ENCODE measurements at places on chromosomes 2 and 18.

DNA sequence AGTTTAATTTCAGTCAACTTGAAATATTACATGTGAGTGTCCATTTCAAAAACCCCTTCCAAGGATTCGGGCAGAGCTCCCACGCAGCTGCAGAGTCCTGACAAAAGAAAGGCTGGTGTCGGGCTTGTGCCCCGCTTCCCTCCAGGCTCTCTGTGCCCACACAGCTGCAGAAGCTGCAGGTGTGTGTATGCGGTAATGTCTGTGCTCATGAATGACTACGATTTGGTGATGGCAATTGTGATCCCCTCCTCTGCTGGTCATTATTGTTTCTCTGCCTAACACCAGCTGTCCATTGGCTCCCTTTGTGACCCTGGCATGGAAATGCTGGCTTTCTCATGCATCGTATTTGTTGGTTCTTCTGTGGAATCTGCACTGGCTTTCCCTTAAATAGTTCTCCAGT, 224.8 kb downstream of the NUP35 start:
- no peaks in the 10 kb centered on the region for H3K4me1 ChIP-seq
- no peaks in the 10 kb centered on the region for H3K27me3 ChIP-seq
- DNase-seq: no peak
- H3K4me3 ChIP-seq: no peak overlapping the region
- H3K27ac ChIP-seq: no peak overlapping the region
- H3K36me3 ChIP-seq: no peaks in the 10 kb centered on the region

DNA sequence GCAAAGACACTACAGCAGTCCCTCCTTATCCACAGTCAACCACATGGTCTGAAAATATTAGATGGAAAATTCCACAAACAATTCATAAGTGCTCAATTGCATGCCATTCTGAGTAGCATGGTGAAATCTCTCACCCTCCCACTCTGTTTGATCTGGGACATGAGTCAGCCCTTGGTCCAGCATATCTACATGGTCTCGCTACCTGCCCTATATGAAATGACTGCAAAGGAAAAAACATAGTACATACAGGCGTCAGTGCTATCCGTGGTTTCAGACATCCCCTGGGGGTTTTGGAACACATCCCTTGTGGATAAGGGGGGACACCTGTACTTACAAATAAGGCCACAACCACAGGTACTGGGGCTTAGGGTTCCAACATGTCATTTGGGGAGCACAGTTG, 73.7 kb downstream of the CABLES1 start:
- no peaks in the 10 kb centered on the region for H3K36me3 ChIP-seq
- H3K27ac ChIP-seq: no peak overlapping the region
- H3K27me3 ChIP-seq: no peaks in the 10 kb centered on the region
- H3K4me1 ChIP-seq: peaks cover 8% of the 10 kb centered on the region

GRCh38 chr2:159035790-159036411, 67.5 kb downstream of the TANC1 start:
- no peaks in the 10 kb centered on the region for H3K36me3 ChIP-seq
- H3K4me1 ChIP-seq: peaks cover 18% of the 10 kb centered on the region
- H3K4me3 ChIP-seq: no peak overlapping the region
- no peak overlapping the region for H3K27ac ChIP-seq
- peak; percentile 85 for DNase-seq
- H3K27me3 ChIP-seq: no peaks in the 10 kb centered on the region

DNA sequence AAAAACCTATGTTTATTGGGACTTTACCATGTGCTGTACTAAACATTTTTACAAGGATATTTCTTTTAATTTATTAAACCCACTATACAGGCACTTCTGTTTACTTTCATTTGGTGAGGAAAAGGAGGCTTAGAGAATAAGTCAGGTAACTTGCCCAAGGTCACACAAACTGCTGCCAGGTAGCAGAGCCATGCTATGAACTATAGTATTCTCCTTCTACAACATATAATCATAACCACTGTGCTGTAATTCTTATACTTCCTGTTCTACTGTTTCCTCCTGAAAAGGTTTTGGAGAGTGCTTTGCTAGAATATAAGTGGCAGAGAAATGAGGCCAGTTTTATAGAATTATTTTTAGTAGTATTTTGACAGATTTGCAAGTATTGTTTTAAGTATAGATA, 29.5 kb downstream of the SLC39A10 start:
- H3K27ac ChIP-seq: no peak overlapping the region
- no peak overlapping the region for H3K4me3 ChIP-seq
- no peaks in the 10 kb centered on the region for H3K4me1 ChIP-seq
- DNase-seq: no peak

GRCh38 chr2:43576981-43577892, 18.6 kb downstream of the THADA start:
- no peaks in the 10 kb centered on the region for H3K27me3 ChIP-seq
- peak overlapping the region; percentile 29 for H3K27ac ChIP-seq
- no peak overlapping the region for H3K4me3 ChIP-seq
- H3K36me3 ChIP-seq: peaks cover 50% of the 10 kb centered on the region
- H3K4me1 ChIP-seq: no peaks in the 10 kb centered on the region

DNA sequence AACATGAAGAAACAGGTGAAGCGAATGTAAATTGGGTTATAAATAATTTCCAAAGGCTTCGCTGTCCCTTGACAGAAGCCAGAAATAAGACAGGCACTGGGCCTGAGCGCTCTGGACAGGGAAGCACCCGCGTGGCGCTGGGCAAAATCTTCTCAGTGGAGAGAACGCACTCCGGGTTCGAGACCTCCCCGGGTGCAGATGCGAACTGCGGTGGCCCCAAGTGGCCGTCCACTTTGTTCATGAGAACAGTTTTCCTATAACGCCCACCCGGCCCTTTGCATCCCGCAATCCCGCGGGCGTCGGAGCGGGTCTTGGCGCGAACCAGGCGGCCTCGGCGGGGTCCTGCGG, 651 bp upstream of the DPYSL5 start:
- peaks cover 7% of the 10 kb centered on the region for H3K4me1 ChIP-seq
- no peak overlapping the region for H3K27ac ChIP-seq
- H3K4me3 ChIP-seq: no peak overlapping the region

DNA sequence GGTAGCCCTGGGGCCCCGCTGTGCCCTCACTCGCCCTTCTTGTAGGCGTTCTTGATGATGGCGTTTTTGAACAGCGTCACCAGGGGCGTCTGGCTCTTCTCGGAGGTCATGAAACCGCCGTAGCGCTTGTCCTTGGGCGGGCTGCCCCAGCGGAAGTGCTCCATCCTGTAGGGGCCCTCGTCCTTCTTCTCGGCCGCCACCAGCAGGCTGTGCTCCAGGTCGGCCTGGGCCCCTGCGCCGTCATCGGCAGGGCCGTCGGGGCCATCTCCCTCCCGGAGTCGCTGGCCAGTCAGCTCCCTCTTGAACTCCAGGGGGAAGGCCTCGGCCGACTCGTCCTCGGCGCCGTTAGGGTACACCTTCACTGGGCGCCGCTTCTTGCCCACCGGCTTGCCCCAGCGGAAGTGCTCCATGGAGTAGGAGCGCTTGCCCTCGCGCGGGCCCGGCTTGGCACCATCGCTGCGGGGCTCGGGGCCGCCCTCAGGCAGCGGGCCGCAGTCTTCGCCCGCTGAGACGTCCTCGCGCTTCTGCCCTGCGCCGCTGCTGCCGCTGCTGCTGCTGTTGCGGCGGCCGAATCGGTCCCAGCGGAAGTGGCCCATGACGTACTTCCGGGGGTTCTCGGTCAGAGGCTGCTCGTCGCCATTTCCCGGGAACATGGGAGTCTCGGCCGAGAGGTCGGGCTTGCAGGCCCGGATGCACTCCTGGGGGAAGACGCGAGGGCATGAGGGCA, 7.2 kb downstream of the POMC start:
- DNase-seq: peak; percentile 10
- peak overlapping the region; percentile 39 for H3K4me3 ChIP-seq
- no peak overlapping the region for H3K27ac ChIP-seq
- H3K36me3 ChIP-seq: no peaks in the 10 kb centered on the region

DNA sequence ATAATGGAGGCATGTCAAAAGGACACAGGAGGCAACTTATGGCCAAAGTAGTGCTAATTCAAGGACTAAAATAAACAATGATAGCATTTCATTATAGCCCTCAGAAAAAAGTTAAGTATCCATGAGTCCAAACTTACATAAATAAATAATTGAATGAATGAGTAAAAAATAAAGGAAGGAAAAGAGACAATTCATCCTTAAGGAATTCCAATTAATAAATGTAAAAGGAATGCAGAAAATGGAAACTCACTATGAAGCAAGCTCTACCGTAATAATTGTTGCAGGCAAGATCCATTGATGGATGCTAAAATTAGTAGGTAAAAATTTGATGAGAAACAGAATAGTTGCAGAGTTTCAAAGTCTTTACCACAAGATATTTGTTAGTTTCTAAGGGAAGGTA, 88.2 kb upstream of the RAPGEF4 start:
- no peaks in the 10 kb centered on the region for H3K27me3 ChIP-seq
- H3K27ac ChIP-seq: peak overlapping the region; percentile 50
- H3K4me3 ChIP-seq: no peak overlapping the region

DNA sequence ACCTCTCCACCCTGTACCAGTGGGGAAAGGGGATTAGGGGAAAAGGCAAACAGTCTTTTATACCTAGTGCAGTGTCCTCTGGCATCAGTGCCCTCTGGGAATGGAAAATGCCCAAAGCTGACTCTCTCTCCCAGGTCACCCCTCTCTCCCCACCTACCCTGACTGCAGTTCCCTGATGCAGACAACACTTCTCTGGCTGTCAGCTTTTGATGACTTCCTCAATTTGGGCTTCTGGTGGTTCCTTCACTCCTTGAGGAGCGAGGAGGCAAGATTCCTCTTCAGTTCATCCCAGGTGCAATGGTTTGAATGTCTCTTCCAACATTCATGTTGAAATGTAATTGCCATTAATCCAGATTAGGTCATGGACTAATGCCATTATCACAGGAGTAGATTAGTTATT, 19.7 kb upstream of the PPM1B start:
- no peaks in the 10 kb centered on the region for H3K36me3 ChIP-seq
- no peak for DNase-seq
- no peak overlapping the region for H3K4me3 ChIP-seq
- no peak overlapping the region for H3K27ac ChIP-seq

- no peak overlapping the region for H3K27ac ChIP-seq
- H3K4me3 ChIP-seq: no peak overlapping the region
- no peaks in the 10 kb centered on the region for H3K27me3 ChIP-seq
- no peak for DNase-seq
- no peaks in the 10 kb centered on the region for H3K4me1 ChIP-seq
- H3K36me3 ChIP-seq: no peaks in the 10 kb centered on the region
Measured at GRCh38 chr18:78891185-78891762, 88.3 kb upstream of the SALL3 start.

- no peaks in the 10 kb centered on the region for H3K36me3 ChIP-seq
- H3K27ac ChIP-seq: no peak overlapping the region
- H3K27me3 ChIP-seq: no peaks in the 10 kb centered on the region
- DNase-seq: no peak
- H3K4me1 ChIP-seq: no peaks in the 10 kb centered on the region
Measured at GRCh38 chr18:59671551-59671950, 25.7 kb downstream of the CCBE1 start.

GRCh38 chr2:32894119-32894728, 52.5 kb upstream of the LTBP1 start:
- no peaks in the 10 kb centered on the region for H3K36me3 ChIP-seq
- H3K27me3 ChIP-seq: no peaks in the 10 kb centered on the region
- H3K27ac ChIP-seq: no peak overlapping the region
- DNase-seq: no peak
- H3K4me1 ChIP-seq: no peaks in the 10 kb centered on the region

GRCh38 chr2:8576525-8577167, 105.2 kb upstream of the ID2 start:
- H3K36me3 ChIP-seq: no peaks in the 10 kb centered on the region
- no peak for DNase-seq
- H3K4me3 ChIP-seq: no peak overlapping the region
- H3K27me3 ChIP-seq: peaks cover 6% of the 10 kb centered on the region

DNA sequence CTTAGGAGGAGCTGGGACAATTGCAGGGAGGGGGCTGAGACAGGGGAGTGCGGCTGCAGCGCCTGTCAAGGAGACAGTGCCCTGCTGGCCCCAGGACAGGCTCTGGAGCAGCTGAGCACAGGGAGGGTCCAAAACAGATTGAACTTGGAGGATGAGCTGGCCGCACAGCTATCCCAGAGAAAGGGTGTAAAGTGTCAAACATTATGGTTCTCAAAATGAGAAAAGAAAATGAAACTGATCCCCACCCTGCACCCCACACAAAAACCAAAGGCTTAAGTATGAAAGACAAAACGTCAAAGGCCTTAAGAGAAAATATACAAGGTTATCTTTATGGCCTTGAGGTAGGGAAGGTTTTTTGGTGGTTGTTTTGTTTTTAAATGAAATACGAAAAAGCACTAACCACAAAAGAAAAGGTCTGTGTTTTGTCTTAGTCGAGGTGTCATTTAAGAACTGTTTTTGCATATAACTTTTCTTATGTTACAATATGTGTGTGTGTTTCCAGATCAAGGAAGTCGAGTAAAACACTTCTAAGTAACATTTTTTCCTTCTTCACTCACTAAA, 111.8 kb downstream of the HDAC4 start:
- no peak overlapping the region for H3K4me3 ChIP-seq
- H3K27ac ChIP-seq: no peak overlapping the region
- no peaks in the 10 kb centered on the region for H3K27me3 ChIP-seq
- peaks cover 15% of the 10 kb centered on the region for H3K4me1 ChIP-seq
- H3K36me3 ChIP-seq: no peaks in the 10 kb centered on the region
- no peak for DNase-seq

DNA sequence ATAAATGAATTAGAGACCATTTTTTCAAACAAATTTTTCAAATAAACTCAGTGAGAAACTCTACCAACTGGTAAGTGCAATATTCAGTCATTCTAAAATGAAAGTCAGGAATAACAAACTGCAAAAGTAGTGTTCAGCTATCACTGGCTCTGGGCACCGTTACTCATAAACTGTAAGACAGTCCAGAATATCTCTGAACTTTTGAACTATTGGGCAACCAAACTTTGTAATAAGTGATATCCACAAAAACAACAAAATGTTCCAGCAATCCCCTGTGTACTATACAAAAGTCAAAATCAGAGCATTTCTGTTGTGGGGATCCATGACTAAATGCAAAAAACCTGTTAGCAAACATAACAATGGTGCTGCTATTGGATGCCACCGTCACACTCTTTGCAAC, 56.3 kb downstream of the SLC25A12 start:
- H3K27me3 ChIP-seq: no peaks in the 10 kb centered on the region
- no peak overlapping the region for H3K4me3 ChIP-seq
- no peak overlapping the region for H3K27ac ChIP-seq
- no peaks in the 10 kb centered on the region for H3K4me1 ChIP-seq
- no peak for DNase-seq

DNA sequence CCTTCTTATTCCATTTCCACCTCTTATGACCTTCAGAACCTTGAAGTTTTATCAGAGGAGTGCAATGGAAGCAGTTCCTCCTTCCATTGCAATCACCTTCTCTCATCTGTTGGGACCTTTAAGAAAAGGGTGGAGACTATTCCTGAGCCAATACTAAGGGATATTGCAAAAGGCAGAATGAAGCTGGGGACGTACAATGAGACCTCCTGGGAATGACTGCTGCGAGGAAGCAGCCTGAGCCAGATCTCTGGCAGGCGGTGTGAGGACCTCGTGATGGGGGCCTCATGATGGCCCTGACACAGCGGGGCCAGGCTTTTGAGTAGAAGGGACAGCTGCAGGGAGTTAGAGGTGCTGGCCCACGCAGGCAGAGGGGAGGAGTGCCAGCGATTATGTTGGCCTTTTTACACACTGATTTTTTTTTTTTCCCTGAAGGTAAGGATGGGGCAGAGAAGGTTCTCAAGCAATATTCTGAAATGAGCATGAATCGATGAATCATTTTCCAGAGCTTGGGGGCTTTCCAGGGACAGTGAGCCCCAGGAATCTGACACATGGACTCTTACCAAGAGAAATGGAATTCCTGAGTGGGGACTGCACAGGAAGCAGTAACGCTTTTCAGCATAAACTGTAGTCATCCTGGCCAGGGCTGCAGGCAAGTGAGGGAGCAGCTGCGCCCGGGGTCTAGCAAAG, 40.0 kb upstream of the LAPTM4A start:
- DNase-seq: peak; percentile 91
- H3K4me1 ChIP-seq: peaks cover 22% of the 10 kb centered on the region
- no peaks in the 10 kb centered on the region for H3K27me3 ChIP-seq
- no peaks in the 10 kb centered on the region for H3K36me3 ChIP-seq
- no peak overlapping the region for H3K4me3 ChIP-seq
